ENCODE measurements at places on chromosomes 12 and 14. TPM values are rescaled to one million over a fixed set of nuclear protein-coding genes. Genes with fewer than 3 reads are reported as not detected.

ZDHHC22 gene
- not detected for total RNA-seq

ADAMTS20 gene
- total RNA-seq = 1.2 TPM

SDR9C7 gene
- total RNA-seq = 0.26 TPM

NEUROD4 gene
- not detected for total RNA-seq

TBC1D30 gene
- total RNA-seq = 12.3 TPM

GPRC5A gene
- 13.2 TPM for total RNA-seq

HHIPL1 gene
- total RNA-seq = 1.5 TPM

RNASE3 gene
- not detected for total RNA-seq

HOTAIR gene
- 2.1 TPM for total RNA-seq

ERBB3 gene
- 3.8 TPM for total RNA-seq

Measured in uterus (tissue), 4 donors.